ENCODE measurements at places on chromosomes 13 and 19.

GRCh38 chr13:31361673-31362072, 161.9 kb downstream of the B3GLCT start:
- DNase-seq = no peak

- DNase-seq = no peak
These were observed 57.2 kb downstream of the SOX1 start for GRCh38 chr13:112124141-112124540.

- DNase-seq = peak; percentile 76
These were observed 885 bp downstream of the TGFB1 start for GRCh38 chr19:41352609-41353465.

DNA sequence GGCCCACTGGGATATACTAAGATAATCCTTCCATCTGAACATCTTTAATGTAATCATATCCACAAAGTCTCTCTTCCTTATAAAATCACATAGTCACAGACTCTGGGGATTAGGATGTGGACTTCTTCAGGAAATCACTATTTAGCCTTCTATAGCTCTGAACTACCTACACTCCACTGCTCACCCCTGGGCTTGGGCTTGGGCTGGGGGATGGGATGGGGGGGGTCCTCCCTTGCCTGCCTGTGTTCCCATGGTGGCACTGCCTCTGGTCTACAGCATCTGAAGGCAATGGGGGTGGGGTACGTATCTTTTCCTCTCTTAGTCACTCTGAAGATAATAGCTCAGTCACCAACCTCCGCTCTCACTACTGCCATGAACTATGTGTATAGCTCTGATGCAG, 67.8 kb upstream of the SERTM1 start:
- no peak for DNase-seq

- no peak for DNase-seq
These were observed 34.5 kb upstream of the SMAD9 start for GRCh38 chr13:36954542-36954941.

DNA sequence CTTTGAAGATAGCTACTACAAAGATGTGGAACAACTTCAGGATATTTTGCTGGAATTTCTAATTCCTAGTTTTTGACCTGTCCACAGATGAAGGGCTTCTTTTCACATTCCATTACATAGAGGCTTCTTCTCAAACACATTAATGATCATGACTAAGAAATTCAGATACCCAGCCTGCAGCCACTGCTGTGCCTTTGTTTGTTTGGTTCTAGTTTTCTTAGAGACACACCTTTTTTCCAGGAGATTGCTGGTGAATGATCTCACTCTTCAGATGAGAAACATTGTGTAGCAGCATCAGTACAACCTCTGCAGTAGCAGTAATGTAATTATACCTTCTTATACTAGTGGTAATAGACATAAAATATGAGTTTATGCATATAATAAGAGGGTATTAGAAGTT, 5.0 kb downstream of the TDRD3 start:
- no peak for DNase-seq

- no peak for DNase-seq
These were observed 1.1 kb downstream of the CYP2S1 start for GRCh38 chr19:41194157-41194552.

GRCh38 chr13:27353166-27353583, 71.2 kb upstream of the GTF3A start:
- DNase-seq = no peak

GRCh38 chr13:59846845-59847620, 316.7 kb downstream of the DIAPH3 start:
- no peak for DNase-seq

DNA sequence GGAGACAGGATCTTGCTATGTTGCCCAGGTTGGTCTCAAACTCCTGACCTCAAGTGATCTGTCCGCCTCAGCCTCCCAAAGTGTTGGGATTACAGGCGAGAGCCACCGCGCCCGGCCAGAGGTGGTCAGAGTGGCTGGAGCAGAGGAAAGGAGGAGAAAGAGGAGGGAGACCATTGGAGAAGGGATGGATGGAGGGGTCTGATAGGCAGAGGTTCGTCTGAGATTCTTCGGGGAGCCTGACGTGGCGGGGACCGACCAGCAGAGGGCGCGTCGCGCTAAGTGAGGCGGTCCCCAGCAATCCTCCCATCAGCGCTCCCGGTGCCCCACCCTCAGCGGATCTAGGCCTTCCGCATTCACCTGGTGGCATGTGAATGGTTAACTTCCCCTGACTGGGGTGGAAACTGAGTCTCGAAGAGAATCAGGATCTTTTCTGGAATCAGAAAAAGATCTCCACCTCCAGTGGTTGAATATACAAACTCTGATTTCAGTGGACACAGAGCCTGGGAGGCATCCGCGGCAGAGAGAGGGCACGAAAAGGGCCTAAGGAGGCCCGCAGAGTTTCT, 8.8 kb downstream of the GTPBP3 start:
- peak; percentile 75 for DNase-seq

- DNase-seq = no peak
These were observed 21.8 kb upstream of the KBTBD7 start for GRCh38 chr13:41216160-41216559.

DNA sequence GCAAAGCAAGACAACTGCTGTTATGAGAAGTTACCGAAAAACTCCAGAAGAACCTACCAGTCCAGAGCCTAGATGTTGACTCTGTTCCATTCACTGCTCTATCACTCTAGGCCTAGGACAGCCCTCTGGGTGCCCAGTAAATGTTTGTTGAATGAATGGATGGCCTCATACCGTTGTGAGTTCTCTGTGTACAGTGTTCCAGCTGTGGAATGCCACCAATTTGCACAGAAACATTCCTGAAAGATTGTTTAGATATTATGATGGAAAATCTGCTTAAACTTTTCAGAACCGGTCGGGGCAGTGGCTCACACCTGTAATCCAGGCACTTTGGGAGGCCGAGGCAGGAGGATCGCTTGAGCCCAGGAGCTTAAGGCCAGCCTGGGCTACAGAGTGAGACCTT, 1.3 kb upstream of the FBL start:
- no peak for DNase-seq

GRCh38 chr19:45358213-45358792, 12.1 kb downstream of the ERCC2 start:
- no peak for DNase-seq

GRCh38 chr19:3132971-3133792, 2.7 kb upstream of the GNA15 start:
- DNase-seq = no peak

- DNase-seq = no peak
These were observed 37.4 kb upstream of the TEX29 start for GRCh38 chr13:111282997-111283396.

- DNase-seq = no peak
These were observed 19.8 kb downstream of the MAST3 start for GRCh38 chr19:18117364-18117691.

GRCh38 chr13:111946214-111946613, 120.7 kb upstream of the SOX1 start:
- no peak for DNase-seq

DNA sequence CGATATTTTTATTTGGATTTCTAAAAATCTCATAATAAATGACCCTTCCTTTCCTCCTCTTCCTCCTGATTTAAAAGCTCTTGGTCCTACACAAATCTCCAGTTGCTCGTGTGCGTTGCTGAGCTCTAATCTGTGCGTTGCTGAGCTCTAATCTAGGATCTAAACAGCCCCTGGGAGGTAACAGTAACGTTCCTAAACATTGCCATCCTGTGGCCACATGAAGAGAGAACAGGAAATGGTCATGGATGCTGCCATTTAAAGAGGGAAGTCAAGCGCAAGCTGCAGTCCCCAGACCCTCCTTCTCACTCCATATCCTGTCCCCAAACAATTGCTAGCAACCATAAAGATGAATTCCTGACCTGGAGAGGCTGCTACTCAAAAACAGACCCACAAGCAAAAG, 170.8 kb downstream of the NUFIP1 start:
- no peak for DNase-seq

- DNase-seq = no peak
These were observed 733.7 kb upstream of the ATXN8OS start for GRCh38 chr13:69373747-69374425.

GRCh38 chr13:95588721-95589120, 36.2 kb downstream of the CLDN10 start:
- no peak for DNase-seq

- DNase-seq = peak; percentile 75
These were observed 13.6 kb downstream of the C19orf25 start for GRCh38 chr19:1465191-1466016.
